ENCODE measurements at places on chromosomes 7 and 10. TPM values are rescaled to one million over a fixed set of nuclear protein-coding genes. Genes with fewer than 3 reads are reported as not detected.

DNA sequence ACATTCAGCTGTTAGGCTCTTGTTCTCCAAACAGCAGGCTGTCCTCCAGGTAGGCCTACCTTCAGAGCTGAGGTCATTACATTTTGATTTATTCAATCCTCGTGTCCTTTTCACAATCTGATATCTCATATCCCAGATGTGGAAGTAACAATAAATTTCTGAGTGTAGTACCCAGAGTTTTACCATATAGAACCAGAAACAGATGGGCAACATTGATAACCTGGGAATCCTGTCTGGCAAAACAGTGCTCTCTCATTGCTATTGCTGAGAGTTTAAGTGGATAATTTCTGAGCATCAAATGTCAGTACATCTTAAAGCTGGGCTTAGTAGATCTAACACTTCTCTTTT is 1007.8 kb downstream of the REEP3 start:
- DNase-seq, result no peak

- no peak for DNase-seq
These were observed 39.7 kb upstream of the NMT2 start for GRCh38 chr10:15208221-15208620.

DNA sequence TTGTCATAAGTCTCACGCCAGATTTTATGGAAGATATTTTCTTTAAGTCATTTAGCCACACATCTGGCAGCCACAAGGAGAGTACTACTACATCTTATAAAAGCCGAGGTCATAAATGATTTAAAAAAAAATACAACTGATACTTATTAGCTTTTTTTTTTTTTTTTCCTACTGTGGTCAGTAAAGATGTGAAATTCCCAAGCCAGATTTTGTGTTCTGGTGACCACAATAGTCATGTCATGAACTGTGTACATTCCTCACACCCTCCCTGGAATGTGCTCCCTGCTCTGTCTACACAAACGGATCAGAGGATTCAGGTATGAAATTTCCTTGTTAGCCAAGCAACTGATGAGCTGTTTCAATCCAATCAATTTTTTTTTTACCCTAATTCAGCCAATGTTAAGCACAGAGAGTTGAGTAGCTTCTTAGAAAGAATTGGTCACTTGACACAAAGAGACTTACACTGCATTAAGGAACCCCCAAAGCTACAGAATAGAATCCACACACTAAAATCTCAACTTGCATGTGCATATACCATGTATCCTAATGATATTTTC is 54.7 kb downstream of the CHRM2 start:
- no peak for DNase-seq

NKX1-2 gene
- total RNA-seq, result under 0.01 TPM

PLXDC2 gene
- 10.6 TPM for total RNA-seq

URGCP gene
- 42.8 TPM for total RNA-seq

Data from frontal cortex (tissue), 4 donors.